ENCODE measurements at places on chromosomes 7 and 10.

DNA sequence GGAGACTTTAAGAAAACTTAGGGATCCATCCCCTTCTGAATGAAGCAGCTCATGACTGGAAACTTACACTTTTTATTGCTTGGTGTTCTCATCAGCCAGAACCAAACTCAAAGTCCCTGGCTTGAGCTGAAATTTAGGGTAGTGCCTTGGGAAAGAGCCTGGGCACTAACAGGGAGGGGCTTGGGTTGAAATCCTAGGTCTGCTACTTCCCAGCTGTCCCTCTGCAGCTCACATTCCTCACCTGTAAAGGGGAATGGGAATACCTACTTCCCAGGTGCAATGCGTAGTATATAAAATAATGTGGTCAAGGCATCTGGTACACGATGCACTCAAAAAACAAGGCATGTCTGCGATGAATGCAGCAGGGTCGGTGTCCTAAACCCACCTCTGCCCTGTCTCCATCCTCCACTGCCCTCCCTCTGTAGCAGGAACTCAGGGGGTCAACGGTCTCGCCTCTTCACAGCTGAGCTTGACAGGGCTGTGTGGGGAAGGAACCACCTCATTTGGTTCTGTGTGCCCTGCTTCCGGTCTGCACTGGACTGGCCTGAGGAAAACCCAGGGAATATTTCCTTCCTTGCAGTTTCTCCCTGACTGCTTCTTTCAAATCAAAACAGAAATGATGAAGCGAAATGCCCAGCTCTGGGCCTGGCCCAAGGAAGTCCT is 80.0 kb downstream of the COBL start:
- DNase-seq = no peak

- peak; percentile 79 for DNase-seq
Measured at GRCh38 chr7:68691261-68692216, 906.7 kb upstream of the AUTS2 start.

GRCh38 chr10:113011592-113012374 is 61.7 kb downstream of the TCF7L2 start:
- no peak for DNase-seq

- no peak for DNase-seq
Measured at GRCh38 chr7:15751191-15751701, 64.8 kb upstream of the MEOX2 start.

- peak; percentile 94 for DNase-seq
Measured at GRCh38 chr10:30701451-30702173, 72.1 kb upstream of the LYZL2 start.

GRCh38 chr7:40839881-40840280 is 705.1 kb downstream of the SUGCT start:
- peak; percentile 76 for DNase-seq

GRCh38 chr10:132981173-132981555 is 38.8 kb upstream of the CFAP46 start:
- no peak for DNase-seq

GRCh38 chr10:22259280-22259679 is 41.5 kb upstream of the EBLN1 start:
- peak; percentile 26 for DNase-seq

DNA sequence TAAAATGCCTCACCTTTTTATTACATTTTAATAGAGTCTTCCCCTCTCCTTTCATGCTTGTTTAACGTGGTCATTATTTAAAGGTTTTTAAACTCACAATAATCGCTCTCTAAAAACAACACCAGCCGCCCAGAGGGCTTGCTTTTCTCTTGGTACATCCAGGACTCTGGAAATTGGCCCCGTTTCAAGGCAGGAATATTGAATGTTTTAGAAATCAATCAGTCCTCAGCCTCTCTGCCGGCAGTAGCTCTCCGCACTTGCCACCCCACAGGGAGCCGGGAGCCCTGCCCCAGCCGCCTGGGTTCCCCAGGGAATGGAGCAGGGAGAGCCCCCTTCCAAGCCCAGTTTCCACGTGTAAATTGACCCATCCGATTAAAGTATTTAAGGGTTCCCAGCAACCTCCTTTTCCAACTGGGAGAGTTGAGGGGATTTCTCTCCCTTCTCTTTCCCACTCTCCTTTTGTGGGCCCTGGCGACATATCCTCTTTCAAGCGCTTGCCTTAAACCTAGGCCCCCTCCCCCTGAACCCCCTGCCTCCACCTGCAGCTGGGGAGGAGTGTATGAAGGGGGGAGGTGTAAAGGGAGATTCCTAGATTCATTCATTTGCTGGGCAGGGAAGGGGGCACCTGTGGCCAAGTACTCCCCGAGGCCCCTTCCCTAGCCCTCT is 1.9 kb downstream of the FGF8 start:
- DNase-seq = no peak

GRCh38 chr7:151062399-151063211 is 3.2 kb downstream of the SLC4A2 start:
- peak; percentile 58 for DNase-seq

- peak; percentile 62 for DNase-seq
Measured at GRCh38 chr10:69994262-69994661, 58.4 kb upstream of the MACROH2A2 start.

DNA sequence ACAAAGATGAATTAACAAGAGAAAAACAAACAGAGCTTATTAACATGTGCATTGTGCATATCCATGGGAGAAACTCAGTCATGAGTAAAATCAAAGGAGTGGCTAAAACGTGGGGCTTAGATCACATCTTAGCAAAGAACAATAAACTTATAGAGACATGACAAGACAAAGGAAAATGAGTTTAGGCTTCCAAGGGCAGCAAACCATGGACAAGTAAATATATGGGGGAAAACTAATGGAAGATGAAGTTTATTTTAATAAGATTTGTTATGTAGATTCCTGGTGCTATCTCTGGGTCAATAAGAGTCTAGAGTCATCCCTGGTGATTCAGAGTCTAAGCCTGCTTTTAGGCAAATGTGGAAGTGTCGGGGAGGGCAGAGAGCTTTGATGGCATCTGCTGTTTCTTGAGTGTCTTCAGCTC is 87.2 kb upstream of the PLPP4 start:
- no peak for DNase-seq

DNA sequence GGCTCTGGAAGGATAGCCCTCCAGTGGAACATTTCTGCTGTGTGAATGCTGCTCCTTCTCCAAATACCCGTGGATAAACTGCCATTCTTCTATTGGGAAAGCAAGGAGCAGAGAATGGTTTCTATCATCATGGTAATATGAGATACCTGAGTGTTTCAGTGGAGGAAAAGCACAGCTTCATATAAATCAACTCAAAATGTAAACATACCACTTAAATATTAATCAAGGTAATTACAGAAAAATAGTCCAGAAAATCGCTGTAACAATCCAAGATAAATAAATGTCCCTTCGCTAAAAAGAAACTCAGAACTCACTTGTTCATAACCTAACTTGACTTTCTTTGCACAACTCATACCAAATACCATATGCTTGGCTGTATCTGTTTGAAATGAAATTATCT is 635.8 kb downstream of the PARD3 start:
- no peak for DNase-seq

GRCh38 chr10:104220522-104220921 is 11.6 kb downstream of the CFAP43 start:
- DNase-seq = no peak

DNA sequence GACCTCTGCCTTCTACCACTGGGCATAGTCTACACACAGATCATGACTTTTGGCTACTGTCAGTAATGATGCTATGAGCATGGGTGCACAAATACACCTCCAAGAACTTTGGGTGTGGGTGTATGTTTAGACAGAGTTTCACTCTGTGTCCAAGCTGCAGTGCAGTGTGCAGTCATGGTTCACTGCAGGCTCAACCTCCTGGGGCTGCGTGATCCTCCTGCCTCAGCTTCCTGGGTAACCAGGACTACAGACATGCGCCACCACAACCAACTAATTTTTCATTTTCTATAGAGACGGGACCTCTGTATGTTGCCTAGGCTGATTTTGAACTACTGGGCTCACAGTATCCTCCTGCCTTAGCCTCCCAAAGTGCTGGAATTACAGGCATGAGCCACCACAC is 194.4 kb downstream of the NSUN6 start:
- DNase-seq = no peak

DNA sequence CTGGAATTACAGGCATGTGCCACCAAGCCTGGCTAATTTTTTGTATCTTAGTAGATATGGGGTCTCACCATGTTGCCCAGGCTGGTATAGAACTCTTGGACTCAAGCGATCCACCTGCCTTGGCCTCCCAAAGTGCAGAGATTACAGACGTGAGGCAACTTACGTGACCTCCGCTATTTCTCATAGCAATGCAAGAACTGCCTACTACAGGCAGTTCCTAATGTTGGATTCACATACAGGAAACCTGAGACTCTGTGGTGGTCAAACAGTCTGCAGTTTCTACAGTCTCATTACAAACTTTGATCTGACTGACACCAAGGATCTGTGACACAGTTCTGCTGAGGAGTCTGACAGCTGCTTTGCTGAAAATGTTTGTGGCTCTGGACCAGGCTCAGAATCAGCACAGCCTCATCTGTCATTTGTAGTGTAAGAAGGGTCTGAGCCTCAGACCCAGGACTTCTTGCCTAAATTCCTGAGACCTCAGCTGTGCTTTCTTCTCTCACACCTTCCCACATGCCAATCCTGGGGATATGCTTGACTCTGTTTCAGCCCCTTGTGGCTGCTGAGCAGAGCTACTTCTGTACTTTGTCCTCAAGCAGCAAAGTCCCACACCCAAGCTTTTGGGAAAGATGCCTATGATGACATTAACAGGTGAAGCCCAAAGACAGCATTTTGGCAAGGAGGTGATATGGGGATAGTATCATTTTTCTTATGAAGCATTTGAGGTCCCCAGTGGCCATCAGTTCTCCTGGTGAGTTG is 48.0 kb upstream of the CYP2C9 start:
- DNase-seq = no peak

GRCh38 chr7:140752533-140752932 is 56.0 kb downstream of the NDUFB2 start:
- no peak for DNase-seq

- no peak for DNase-seq
Measured at GRCh38 chr7:34074421-34074820, 169.1 kb downstream of the BMPER start.

DNA sequence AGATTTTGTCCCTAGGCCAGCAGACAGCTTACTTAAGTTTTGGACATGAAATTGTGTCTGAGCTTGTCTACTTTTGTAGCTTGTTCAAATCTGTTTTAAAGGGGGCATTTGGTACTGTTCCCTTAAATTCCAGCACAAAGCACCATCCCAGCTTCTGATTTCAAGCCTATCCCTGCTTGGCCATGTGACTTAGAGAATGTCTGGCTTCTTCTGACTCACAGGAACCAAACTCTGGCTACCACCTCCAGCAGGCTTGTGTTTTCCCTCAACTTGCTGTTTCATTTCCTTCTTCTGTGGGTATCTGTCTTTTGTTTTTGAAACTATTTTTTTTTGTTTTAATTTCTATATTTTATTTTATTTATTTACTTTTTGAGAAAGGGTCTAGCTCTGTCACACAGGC is 97.9 kb upstream of the FZD8 start:
- DNase-seq = peak; percentile 9

GRCh38 chr7:45659496-45660139 is 85.5 kb downstream of the ADCY1 start:
- no peak for DNase-seq

DNA sequence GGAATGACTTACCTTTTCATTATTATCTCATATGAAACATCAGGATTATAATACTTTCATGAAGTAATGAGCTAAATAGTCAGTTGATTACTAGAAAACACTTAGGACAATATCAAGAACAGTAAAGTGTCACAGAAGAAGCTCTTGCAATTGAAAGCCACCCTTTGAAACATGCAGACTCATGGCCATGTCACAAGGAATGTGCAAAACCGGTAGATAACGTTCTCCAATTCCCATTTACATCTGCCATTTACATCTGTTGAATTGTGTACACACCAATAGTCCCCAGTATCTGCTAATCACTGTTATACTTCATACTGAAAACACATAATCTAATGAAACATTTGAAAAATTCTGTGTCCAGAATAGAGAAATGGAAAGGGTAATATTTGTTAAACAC is 237.5 kb downstream of the CREB5 start:
- no peak for DNase-seq

DNA sequence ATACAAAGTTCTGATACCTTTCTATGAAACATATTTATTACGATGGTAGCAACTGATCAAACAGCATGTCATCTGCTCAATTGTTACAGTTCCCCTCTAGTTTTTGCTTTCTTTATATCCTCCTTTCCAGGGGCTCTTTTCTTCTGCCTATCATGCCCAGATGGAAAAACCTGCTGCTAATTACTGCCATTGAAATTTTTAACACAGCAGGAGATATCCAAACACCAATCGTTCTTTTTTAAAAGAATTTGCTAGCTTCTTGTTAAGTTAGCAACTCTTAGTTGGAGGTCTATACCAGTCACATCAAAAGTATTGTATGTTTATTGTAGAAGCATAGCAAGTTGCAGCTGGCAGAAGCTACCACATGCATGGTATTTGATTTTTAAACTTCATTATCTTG is 768.5 kb downstream of the NXPH1 start:
- no peak for DNase-seq

DNA sequence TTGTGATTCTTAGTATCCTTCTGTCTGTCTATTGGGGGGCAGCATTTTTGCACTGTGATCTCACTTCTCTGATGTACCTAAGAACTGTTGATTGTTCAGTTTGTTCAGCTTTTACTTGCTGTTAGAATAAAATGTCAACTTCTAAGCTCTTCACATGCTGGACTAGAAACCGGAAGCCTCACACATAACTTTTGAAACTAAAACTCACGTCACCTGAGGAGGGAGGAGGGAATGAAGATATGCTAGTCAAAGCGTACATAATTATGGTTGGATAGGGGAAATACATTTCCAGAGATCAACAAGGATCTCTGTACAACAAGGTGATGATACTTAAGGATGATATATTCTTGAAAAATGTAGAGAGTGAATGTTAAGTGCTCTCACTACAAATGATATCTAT is 609.7 kb downstream of the INHBA start:
- no peak for DNase-seq

DNA sequence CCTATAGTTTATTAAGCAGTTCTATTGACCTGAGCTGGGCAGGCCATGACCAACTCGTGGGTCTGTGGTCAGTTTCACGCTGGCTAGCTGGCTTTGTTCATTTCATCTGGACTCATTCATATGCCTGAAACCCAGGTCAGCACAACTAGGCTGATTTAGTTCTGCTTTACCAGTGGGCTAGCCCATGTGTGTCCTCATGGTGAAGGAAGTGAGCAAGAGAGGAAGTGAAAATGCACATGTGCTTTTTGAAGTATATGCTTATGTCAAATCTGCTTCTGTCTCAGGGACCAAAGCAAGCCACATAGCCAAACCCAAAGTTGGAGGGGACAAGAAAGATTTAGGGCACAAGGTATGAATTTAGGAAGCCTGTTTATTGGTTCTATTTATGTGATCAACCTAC is 154.5 kb downstream of the RNF133 start:
- DNase-seq = no peak

- DNase-seq = no peak
Measured at GRCh38 chr10:128934492-128934891, 532.5 kb upstream of the MGMT start.
